ENCODE measurements at places on chromosomes 12 and 14.

DNA sequence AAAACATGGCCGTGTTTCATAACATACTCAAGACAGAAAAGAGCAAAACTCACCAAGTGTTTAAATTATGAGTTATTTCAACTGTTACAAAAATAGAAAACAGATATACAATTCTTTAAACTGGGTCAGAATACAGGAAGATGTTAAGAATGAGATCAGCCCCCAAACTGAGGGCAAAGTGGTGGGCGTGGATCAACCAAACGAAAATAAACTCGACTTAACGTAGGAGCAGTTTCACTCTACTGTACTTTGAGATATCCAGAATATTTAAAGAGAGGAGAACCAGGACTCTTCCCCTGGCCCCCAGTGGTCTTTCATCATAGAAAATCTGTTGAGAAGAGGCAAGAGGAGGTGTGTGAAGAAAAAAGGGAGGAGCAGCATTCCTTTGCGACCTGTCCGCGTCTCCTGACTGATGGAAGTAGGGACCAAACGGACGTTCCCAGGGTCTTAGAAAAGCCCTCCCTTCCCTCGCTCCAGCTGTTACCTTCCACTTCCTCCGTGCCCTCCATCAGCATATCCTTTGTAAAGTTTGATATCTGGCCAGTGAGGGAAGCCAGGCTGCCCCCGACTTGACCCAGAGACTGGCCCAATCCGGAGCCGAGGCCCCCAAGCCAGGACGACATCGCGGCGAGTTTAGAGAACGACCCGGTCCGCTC is 668 bp downstream of the TRIP11 start:
- no peak for DNase-seq

DNA sequence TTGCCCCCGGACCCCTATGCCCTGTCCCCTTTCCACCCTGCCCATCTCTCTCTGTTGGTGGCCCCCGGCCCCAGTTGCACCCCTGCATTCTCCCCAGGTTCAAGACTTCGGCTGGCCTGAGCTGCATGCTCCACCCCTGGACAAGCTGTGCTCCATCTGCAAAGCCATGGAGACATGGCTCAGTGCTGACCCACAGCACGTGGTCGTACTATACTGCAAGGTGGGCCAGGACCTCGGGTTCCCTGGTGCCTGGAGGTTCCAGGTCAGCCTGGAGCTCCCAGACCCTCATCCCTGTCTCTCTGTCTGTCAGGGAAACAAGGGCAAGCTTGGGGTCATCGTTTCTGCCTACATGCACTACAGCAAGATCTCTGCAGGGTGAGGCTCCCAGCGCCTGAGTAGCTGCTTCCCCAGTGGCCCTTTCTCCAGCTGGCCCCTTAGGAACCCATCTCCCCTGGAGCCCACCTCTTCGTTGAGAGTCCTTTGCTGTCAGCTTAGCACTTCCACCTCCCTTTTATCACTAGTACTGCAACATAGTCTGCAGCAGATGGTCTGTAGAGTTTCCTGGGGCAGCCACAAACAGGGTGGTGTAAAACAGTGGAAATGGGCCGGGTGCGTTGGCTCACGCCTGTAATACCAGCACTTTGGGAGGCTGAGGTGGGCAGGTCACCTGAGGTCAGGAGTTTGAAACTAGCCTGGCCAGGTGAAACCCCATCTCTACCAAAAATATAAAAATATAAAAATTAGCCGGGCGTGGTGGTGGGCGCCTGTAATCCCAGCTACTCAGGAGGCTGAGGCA is 5.8 kb downstream of the TNS2 start:
- DNase-seq = peak; percentile 70

DNA sequence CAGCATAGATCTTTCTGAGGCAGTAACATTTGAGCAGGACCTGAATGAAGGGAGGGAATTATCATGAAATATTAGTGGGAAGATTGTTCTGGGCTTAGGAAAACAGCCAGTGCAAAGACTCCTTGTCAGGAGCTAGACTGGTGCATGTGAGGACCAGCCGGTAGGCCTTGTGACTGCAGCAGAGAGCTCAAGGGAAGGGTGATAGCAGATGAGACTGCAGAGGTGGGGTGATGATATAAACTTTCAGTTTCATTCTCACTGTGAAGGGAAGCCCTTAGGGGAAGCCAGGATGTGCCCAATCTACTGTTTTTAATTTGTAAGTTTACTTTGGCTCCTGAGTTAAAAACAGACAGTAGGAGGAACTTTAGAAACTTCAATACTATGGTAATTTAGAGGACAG is 12.4 kb downstream of the IL22 start:
- DNase-seq = no peak

DNA sequence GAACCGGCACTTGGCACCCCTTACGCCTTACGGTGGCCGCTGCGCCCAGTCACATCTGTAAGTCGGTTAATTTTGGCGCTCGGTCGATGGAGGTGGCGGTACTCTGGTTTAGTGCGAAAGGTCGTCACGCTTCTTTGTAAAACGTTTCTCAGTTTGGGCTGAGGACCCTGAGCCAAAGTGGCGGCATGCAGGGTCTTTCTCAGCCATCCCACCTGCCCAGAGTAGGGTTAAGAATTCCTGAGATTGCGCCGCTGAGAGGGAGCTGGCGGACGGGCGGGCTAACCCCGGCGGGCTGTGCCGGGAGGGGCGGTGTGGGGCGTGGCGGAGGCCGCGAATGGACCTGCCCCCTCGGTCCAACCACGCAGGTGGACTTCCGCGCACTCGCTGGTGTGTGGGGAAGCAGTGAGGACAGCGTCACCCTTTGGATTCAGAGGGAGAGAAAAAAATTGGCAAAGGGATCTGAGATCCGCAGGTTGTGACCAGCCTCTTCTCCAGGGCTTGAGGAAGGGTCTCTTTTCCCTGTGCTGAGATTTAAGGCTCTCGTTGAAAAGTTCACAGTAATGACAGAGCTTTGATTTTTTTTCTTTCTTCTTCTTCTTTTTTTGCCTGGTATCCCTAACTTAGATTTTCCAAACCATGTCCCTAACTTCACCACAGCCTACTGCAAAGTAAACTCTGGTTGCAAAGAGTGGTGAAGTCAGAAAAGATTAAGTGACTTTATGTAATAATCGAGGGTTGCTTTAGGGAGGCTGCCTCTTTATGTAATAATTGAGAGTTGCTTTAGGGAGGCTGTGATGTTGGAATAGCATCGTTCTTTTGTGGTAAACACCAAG is 602 bp upstream of the FBXO33 start:
- DNase-seq = peak; percentile 93

- DNase-seq = no peak
These were observed 1022.0 kb upstream of the TMEM132C start for GRCh38 chr12:127245009-127245408.

GRCh38 chr14:61753631-61754030 is 8.6 kb upstream of the SNAPC1 start:
- DNase-seq = no peak

DNA sequence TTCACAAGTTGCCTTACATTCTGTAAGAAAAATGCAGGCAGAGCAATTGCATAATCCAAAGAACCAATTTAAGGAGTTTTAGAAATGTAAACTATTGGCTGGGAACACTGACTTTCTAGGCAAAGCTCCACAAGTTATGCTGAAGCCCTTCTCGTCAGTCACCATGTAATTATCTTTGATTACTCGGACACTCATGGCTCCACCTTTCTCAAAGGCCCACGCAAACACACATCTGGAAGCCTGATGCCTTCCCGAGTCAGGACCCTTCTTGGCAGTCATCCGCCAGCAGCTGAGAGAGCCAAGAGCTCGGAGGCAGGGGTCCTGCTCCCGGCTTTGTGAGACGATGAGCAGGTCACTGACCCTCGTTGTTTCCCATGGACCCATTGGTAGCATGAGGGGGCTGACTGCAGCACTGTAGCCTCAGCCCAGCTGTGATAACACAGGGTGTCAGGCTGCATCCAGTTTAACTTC is 202.2 kb downstream of the TMEM132D start:
- DNase-seq = no peak

GRCh38 chr14:53380052-53380866 is 227.1 kb upstream of the DDHD1 start:
- DNase-seq = no peak

DNA sequence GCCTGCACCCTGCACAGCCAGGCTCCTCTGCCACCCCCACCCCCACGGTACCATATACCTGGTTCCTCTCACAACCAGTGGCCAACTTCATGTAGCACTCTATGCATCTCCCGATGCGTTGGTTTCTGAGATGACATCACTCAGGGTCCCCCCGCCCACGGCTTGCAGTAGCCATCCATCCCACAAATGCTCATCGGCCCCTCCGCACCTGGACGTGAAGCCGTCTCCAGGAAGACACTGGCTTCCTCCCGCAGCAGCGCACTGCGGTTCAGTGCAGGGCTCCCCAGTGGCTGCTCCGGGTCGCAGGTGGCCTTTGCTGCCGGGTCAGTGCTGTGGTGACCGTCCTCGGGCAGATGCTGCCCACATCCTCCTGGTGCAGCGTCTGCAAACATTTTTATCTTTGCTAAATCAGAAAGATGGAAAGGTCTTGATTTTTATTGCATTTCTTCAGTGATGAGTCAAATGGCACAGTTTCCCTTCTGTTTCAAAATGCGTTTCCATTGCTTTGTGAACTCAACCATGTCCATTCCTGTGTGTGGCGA is 27.5 kb upstream of the MMP17 start:
- DNase-seq = no peak

GRCh38 chr14:68273413-68273812 is 453.8 kb downstream of the RAD51B start:
- no peak for DNase-seq

DNA sequence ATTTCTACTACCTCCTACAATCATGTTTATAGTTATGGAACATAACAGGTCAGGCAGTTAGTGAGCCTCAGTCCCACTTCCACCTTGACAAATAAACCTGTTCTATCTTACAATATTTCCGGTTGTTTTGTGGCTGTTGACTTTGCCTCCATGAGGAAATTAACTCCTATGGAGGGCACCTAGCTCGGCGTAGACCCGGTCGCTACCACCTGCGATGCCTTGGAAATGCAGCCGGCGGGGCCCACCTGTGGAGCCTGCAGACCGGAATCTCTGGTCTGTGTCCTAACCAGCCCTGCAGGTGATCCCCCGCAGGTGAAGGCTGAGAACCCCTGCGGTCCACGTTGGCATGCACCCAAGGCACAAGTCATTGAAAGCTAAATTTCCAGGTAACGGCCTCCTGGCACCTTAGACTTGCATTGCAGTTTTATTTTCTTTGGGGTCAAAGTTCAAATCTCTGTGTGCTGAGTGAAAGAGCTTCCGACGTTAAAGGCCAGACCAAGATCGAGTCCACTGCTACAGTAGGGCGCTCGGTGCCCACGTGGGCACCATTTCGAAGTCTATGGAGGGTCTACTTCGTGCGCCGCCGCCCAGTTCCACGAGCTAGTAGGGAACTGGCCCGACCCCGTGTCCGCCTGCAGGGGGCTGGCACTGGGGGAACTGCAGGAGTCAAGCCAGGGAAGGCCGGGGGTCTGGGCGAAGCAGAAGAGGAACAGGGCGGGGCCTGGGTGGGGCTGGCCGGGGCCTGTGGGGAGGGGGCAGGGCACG is 782 bp upstream of the PIWIL1 start:
- DNase-seq = no peak

GRCh38 chr14:69328765-69329164 is 68.8 kb downstream of the GALNT16 start:
- DNase-seq = no peak

DNA sequence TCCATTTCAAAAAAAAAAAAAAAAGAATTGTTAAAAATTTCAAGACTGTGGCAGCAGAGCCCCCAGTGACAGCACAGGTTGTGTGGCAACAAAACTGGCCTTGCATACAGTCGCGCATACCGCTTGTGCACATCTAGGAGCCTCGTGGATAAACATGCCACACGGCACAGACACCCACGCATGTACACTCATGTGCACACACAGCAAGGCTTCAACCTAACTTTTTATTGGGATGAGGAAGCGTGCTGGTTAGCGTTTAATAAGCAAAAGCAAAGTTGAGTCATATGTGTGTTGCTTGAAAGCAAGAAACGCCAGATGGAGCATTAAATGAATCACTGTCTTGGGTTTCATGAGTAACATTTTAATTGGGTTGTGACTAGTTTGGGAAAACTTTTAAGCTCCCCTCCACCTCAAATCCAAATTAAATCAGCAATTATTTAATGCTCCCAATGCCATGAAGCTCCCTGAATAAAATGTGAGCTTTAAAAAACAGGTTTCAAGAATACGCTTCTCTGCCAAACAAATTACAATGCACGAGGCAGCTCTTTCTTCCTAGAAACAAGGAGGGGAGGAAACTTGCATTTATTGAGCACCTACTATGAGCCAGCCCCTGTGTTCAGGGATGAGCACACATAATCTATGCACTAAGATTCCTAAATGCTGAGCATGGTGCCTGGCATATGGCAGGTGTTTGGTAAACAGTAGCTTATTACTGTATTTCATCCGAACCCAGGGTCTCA is 35.7 kb upstream of the EML1 start:
- DNase-seq = no peak

- DNase-seq = no peak
These were observed 219.3 kb downstream of the RMST start for GRCh38 chr12:97681612-97682504.

GRCh38 chr14:90851327-90852036 is 35.3 kb upstream of the TTC7B start:
- DNase-seq = no peak

DNA sequence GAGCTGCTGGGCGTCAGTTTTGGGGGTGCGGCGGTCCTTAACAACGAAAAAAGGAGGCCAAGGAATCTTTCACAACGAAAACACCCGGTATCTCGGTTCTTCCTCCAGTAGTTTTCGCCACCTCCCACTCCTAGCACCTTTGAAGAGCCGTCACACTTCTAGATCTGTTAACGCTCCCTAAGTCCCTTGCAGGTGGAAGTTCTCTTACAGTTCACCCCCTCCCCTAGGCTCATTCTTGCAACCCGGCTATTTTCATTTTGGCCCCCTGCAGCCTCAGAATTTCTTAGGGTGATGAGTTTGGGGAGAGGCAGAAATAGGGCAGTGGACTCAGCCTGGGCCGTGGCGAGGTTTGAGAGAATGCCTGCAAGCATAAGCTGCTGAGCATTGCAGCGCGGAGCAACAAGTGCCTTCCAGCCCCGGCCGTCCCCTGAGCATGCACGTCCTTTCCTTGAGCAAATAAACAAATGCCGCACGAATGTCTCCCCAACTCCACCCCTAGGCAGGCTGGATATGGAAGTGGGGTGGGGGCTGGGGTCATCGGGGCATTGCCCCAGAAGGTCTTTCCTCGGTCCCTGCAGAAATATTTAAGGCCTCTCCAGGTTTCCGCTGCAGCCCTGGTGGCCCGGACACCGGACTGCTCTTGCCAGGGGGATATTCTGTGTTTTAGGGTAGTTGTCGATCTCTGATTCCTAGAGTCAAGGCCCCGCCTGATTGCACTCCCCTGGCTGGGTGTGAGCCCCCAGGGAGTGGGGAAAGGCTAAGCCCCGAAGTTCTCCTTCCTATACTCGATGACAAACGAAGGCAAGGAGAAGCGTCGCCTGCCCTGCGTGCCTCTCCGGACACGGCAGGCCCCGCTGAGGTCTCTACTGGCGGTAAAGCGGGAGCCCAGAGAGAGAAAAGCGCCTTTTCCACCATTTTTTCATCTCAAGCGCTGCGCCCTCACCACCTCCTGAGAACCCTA is 1.6 kb downstream of the RFX4 start:
- DNase-seq = no peak
